ENCODE measurements at places on chromosomes 7 and 10.

- no peak for DNase-seq
These were observed 296.1 kb upstream of the NEBL start for GRCh38 chr10:21193196-21193595.

DNA sequence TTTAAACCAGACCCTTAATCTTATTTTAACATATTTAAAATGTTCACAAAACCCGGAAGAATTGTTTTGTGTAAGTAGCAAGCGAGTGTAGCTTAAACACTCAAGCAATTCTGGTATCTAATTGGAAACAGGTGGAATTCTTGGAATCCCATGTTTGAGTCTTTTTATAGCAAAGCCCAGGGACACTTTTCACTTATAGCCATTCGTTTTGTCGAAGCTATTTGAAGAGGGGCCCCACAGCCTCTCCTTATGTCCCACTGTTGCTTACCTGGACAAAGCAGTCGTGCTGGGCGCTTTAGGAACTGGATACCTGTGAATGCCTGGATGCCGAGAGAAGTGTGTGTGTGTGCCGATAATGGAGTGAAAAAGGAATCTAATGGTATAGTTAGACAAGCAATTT is 3.3 kb downstream of the CUX1 start:
- peak; percentile 64 for DNase-seq

DNA sequence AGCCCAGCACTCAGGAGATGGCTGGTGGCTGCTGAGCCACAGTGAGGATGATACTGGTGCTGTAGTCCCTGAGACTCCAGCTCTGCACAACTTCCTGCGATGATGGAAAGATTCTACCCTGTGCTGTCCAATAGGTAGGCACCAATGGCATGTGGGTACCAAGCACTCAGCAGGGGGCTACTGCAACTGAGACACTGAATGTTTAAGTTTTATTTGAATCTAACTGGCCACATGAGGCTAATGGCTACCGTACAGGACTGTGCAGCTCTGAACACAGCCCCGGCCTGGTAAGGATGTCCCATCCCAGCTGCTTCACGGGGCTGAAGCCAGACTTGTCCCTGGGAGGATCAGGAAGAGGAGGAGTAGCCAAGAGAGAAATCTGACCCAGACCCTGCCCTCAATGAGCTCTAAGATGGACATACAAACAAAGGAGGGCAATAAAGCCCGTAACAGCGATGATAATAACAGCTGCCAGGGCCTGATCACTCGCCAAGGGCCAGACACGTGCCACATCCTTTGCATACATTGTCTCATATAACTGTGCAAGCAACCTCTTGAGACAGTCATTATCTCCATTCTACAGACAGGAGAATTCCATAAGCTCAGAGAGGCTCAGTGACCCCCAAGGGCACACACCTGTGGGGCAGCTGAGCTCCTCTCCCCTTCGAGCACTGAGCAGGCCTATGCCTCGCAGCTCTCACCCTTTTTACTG is 3.8 kb downstream of the GPRIN2 start:
- DNase-seq = no peak

- no peak for DNase-seq
These were observed 90.1 kb downstream of the SNX10 start for GRCh38 chr7:26381476-26382353.

DNA sequence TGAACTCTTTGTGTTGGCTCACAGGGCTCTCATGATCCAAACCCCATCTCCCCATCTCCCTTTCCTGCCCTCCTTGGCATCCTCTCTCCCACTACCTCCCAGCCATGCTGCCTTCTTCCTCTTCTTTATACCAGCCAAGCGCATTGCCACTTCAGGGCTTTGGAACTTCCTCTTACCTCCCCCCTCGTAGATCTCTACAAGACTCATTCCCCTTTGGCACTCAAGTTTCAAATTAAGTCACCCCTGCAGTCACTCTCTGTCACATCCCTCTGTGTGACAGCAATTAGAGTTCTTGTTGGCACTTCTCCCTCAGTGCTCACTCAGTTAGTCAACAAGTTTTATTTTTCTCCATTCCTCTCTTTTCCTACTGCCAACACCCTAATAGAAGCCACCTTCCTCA is 20.8 kb upstream of the NRP1 start:
- no peak for DNase-seq

DNA sequence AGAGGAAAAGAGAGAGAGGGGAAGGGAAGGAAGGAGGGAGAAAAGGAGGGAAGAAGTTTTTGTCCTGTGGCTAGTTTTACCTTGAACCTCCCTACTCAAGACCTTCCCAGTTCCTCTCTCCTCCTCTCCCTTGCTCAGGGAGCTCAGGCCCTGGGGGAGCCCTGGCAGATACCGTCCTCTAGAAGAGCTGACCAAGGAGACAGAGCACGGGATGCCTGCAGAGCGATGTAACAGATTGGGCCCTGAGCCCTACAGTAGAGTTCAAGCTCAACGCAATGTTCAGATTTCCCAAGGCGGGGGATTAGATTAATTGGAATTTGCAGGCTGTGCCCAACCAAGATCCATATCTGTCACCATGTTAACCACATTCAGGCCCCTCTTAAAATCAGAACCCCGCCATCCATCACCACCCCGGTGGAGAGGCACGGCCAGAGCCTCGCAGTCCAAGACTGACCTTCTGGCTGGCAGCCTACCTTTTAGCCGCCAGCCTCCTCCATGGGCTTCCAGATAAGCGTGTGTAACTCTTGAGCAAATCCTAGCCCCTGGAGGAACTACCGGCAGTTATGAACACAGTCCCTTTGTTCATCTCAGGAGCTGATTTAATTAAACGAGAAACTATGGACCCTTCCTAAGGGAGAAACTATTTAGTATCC is 70.6 kb downstream of the KCNMA1 start:
- DNase-seq = peak; percentile 43

- peak; percentile 98 for DNase-seq
These were observed 7.8 kb downstream of the HTRA1 start for GRCh38 chr10:122468926-122469781.

DNA sequence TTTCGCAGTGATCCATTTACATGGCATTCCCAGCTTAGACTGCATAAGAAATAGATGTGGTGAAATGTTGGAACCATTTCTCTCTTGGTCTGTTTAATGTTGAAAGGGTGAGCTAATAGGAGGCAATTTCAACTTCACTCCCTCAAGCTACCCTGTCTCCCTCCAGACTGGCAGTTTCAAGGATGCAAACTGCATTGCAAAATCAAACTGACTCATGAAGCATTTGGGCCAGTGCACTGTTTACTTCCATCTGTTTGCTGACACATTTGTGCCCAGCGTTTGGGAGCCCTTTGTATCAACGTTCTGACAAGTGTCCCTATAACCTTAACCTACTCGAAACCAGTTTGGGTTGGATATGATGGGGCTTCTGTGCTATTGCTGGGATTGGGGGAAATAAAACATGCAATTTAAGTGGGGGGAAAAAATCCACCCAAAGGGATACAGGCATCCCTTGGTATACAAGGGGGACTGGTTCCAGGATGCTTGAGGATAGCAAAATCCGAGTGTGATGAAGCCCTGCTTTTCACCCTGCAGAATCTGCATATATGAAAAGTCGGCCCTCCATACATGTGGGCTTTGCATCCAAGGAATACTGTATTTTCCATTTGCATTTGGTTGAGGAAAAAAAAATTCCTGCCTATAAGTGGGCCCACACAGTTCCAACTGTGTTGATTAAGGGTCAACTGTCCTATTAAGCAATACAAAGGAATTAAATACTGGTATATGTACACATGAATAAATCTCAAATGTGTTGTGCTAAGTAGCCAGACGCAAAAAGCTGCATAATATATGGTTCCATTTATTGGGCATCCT is 15.6 kb downstream of the RHEB start:
- peak; percentile 85 for DNase-seq

DNA sequence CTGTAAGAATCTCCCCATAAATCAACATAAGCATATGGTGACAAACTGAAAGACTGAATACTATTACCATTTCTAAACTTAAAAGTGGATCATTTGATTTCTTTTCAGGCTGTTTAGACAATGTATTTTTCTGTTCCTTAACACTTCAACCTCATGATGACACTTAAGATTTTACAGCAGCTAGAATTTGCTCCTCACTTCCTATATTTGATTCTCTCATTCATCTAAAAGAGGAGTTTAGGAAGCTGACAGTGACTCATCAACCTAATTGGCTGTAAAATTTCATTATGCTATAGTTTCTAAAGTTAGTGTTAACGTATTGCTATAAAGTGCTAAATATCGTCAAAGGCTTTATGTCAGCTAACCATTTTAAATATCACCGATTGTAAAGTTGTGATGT is 478.7 kb downstream of the GRM8 start:
- DNase-seq = no peak

Data from fibroblast of skin of abdomen (primary cell).